ENCODE measurements at places on chromosomes 12 and 14.

DNA sequence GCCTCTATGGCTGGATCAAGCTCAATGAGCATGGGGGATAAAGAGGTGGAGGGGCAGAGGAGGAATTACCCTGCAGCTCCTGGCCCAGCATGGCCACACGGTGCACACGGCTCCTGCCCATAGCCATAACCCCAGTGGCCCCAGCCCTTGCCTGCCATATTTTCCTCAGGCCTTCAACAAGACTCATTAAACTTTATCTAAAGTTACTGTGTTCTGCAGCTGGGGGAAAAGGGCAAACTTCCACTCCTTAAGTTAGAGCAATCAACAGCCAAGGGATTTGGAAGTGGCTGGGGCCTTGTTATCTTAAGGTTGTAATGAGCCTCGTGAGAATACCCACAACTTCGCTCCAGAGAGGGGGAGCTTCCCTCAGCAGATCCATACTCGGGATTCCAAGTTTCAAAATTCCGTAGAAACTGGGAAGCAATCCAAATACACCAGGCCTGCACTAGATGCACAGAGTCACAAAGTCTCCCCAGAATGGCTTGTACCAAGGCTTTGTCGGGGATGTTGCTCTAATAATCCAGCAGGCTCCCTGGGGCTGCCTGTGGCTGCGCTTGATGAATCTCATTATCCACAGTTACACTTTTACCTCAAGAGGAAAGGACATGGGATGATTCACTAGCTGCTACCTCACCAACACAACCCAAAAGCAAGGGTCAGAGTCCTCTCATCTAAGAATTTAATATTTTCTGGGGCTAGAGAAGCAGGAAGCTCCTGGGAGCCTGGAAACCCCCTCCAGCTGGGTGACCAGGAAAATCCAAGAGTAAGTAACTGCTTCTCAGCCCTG, 13.0 kb upstream of the OR6J1 start:
- no peak for DNase-seq

- DNase-seq = no peak
Observed at GRCh38 chr14:81476816-81477215, 56.8 kb downstream of the SEL1L start.

DNA sequence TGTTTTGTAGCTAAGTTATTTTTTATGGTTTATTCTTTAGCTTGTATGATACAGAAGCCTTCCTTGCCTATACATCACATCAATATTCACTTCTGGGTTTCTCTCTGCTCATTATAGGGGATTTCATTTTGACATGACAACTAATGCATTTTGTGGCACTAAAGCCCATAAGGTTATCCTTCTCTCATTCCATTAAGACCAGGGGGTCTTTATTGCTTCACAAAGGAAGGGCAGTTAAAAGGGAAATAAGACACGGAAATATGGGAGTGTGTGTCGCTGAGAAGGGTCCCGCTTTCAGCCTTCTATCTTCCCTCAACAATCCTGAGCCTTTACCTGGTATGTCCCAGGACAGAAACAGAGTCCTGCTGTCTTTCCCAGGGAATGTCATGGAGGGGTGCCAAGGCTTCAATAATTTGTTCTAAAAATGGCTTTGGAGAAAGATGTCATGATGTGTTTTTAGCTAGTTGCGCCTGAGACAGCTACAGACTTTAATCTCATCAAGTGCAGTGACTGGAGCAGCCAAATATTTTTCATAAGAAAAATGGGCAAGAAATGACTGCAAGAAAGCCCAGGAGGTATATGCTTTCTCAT, 1145.4 kb upstream of the TMEM132C start:
- no peak for DNase-seq

GRCh38 chr12:32140877-32141276, 34.2 kb downstream of the BICD1 start:
- DNase-seq = no peak

DNA sequence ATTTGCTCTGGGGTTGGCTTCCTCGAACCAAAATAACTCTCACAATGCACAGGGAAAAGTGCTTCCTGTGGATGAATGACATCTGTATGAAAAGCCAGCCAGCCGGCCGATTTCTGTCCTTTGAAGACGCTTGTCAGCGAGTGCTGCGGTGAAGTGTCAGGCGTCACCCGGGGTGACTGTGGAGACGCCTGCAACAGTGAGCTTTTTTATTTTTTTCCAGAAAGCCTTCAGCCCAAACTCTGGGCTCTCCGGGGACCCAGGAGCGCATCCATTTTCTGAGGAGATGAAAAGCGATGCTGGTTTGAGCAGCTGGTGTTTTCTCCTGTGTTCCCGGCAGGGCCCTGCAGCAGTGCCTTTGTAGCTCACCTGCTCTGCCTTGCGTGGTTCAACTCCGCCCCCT, 147.9 kb upstream of the MYL2 start:
- DNase-seq = no peak

- no peak for DNase-seq
Observed at GRCh38 chr12:93812626-93813025, 135.5 kb downstream of the CRADD start.

DNA sequence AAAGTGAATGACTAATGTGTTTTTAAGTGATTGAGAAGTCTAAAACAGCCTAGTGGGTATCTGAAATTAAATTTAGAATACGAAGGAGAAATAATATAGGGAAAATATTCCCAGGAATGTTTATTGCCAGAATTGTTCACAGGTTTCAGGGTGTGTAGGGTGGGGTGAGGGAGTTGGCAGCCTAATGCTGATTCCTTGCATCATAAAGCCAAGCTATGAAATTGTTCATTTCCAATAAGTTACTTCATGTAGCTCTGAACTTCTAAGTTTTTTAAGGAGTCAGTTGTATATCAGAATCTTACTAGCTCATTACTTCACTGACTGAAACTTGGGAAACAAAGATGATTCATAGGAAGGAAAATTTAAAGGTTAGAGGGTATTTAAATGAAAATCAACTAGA, 56.4 kb downstream of the RAB35 start:
- DNase-seq = no peak

- no peak for DNase-seq
Observed at GRCh38 chr12:93261505-93262094, 116.1 kb upstream of the NUDT4 start.

- DNase-seq = no peak
Observed at GRCh38 chr12:120077260-120077659, 39.3 kb downstream of the RAB35 start.

GRCh38 chr12:6226002-6226678, 25.9 kb downstream of the CD9 start:
- no peak for DNase-seq

DNA sequence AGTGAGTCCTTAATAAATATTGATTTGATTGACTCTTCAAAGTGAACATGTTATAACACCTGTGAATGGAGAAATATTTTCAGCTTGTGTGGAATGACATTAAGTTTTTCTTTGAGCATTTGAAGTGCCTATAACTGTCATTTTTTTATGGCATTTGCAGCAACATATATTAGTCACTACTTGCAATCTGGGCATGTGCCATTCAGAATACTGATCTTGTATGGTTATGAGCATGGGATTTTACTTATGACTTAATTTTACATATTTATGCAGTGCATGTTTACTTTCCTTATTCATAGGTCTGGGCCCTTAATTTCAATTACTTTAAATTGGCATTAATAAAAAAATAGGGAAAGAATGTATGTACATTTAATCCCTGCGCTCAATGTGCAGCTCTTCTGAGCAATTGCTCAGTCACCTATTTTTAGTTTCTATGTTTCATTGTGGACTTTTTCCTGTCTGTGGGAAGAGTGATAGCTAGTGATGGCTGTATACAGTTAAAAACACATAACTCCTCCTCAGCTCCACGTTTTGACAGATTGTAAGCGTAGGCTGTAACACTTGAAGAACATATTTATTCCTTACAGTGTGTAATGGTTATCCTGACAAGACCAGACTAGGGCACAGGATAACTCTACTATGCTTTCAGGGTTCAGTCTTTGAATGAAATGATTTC, 339.6 kb downstream of the SNAPC1 start:
- DNase-seq = no peak

- peak; percentile 71 for DNase-seq
Observed at GRCh38 chr12:52081263-52081733, 1.8 kb downstream of the SMIM41 start.

- DNase-seq = no peak
Observed at GRCh38 chr12:53748072-53748840, 3.5 kb downstream of the CISTR start.

DNA sequence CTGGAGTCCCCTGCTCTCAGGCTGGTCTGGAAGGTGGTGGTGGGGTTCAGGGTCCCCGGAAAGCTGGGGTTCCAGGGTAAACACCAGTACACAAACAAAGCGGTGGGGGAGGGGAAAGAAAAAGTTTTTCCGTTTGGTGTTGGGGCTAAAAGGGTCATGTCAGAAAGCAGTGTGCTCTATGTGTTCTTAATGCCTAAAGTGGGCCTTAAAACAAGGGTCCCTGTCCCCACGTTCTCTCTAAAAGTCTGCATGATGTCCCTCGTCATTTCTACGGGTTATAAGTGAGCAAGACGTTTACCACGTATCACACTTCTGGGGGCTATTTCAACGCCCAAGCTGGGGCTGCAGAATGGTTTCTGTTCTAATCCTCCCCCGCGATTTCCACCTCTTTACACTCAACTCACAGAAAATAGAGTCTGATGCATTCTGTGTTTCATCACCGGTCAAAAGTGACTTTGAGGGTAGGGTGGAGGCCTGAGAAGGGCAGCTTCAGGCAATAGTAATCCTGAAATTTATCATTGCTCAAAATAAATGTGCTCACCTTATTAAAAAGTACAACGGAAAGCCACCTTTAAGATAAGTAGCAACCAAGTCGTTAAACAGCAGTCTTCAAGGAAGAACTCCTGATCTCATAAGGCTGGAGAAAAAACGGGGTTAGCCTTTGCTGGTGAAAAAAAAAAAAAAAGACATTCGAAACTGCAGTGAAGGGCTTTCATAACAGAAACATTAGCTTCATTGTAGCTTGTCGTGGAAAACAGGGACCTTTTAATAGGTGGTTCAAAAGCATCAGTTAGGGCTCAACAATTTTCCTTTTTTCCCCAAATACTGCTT, 63.9 kb upstream of the PTGR2 start:
- no peak for DNase-seq

DNA sequence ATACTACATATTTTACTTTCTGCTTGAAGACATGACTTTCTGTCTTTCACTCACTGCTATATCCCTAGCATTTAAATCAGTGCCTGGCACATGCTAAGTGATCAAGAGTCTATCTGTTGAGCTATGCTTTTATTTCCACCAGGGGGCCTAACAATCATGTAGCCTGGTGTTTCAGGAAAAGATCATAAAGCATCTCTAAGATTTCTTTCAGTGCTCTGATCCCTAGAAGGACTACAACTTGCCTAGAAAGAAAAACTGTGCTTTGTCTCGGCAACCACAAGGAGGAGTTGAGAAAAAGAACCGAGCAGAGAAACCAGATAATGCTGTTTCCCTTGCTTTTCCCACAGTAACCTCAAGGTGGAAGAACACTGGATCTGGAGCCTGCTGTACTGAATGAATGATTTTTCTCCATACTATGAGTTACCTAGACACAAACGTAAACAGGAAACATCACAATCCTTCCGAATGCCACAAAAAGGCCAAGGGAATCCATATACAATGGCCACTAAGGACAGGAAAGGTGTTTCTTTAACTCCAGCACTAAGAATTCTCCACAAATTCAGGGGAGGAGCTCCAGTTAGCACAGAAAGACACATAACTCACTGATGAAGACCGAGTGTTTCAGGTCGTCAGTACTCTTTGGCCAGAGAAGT, 1.2 kb downstream of the CRY1 start:
- DNase-seq = peak; percentile 58

GRCh38 chr12:100895192-100895591, 100.6 kb downstream of the ANO4 start:
- no peak for DNase-seq

GRCh38 chr12:4947253-4947652, 37.5 kb downstream of the KCNA1 start:
- no peak for DNase-seq

GRCh38 chr12:99765469-99766114, 118.0 kb downstream of the GARIN6 start:
- no peak for DNase-seq

DNA sequence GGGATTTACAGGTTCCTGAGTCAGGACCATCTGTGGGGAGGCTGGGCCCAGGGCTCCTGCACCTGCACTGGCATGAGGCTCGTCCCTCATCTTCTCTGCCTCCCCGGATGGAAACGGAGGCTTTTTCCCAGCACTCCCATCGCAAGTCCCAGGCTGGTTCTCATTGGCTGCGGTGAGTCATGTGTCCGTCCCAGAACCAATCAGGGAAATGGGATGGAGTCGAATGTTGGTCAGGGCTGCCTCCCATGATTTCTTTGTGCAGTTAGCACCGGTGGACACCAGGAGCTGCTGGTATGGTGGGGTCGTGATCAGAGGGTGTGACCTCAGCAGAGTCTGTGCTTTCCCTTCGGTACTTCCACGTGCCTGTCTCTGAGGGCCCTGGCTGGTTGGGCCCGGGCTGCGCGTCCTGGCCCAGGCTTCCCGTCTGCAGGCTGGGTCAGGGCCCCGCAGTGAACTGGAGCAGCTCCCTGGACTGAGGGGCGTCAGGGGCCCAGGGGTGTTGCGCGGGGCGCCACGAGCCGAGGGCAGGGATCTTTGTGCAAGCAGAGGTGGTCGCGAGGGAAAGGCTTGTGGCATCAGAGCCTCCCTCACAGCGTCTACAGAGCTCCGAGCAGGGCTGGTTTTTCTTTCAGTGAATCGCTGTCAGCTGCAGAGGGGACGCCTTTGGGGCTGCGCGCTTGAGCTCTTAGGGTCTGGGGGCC, 168.1 kb downstream of the ADGRD1 start:
- DNase-seq = no peak

DNA sequence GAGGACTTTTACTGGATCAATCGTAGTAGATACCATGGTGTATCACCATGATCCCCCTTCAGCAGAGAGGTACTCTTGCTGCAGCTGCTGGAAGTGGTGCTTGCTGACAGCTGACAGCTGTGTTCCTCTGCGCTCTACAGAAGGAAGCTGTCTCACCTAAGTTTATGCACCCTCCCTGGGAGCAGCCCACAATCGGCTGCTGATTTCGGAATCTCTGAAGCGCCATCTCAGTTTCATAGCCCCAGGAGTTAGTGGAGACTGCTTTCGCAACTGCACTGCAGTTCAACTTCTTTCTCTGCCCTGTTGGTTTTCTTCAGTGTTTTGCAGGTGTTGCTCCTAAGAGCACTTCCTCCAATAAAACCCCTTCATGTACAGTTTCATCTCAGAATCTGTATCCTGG, 237.9 kb downstream of the PAWR start:
- DNase-seq = no peak

DNA sequence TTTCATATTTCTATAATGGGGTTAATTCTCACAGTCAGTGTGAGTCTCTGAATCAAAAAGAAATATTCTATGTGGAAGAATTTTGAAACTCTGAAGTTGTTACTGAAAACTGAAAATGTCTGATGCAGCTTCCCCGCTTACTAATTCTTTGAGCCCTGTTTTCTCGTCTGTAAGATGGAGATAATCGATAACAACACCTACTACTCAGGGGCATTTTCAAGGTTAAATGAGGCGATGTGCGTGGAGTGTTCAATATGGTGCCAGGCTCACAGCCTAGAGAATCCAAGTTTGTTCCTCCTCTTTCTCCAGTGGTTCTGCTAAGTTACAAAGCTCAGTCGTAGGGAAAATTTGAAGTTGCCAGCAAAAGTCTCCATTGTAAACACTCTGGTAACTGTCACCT, 391.4 kb downstream of the FUT8 start:
- no peak for DNase-seq

All from HL-60 (cell line).